ENCODE measurements at places on chromosomes 1 and 21. TPM values are rescaled to one million over a fixed set of nuclear protein-coding genes. Genes with fewer than 3 reads are reported as not detected.

The TCEANC2 gene
- 4.0 TPM for total RNA-seq

The F13B gene
- total RNA-seq = not detected

The DPM3 gene
- total RNA-seq = 40.5 TPM

The SWT1 gene
- 8.4 TPM for total RNA-seq

DNA sequence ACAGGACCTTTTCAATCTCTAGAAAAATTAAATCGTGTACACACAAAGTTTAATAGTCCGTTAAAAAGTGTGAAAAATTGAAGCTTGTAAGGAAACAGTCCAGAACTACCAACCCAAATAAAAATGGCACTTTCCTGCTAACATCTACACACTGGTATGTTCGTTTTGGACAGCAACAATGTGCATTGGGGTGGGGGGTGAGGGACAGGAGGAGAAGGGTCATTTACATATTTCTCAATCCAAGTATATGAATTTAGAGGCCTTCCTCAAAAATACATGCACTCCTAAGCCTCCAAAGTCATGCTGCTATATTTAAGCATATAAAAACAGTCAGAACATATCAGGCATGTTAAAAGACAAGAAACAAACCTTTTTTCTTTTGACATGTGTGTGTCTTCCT lies 2.5 kb downstream of the PPP1R15B start:
- peak overlapping the region; percentile 100 for H3K27ac ChIP-seq
- peaks cover 2% of the 10 kb centered on the region for H3K4me1 ChIP-seq
- no peaks in the 10 kb centered on the region for H3K36me3 ChIP-seq
- H3K27me3 ChIP-seq = no peaks in the 10 kb centered on the region

DNA sequence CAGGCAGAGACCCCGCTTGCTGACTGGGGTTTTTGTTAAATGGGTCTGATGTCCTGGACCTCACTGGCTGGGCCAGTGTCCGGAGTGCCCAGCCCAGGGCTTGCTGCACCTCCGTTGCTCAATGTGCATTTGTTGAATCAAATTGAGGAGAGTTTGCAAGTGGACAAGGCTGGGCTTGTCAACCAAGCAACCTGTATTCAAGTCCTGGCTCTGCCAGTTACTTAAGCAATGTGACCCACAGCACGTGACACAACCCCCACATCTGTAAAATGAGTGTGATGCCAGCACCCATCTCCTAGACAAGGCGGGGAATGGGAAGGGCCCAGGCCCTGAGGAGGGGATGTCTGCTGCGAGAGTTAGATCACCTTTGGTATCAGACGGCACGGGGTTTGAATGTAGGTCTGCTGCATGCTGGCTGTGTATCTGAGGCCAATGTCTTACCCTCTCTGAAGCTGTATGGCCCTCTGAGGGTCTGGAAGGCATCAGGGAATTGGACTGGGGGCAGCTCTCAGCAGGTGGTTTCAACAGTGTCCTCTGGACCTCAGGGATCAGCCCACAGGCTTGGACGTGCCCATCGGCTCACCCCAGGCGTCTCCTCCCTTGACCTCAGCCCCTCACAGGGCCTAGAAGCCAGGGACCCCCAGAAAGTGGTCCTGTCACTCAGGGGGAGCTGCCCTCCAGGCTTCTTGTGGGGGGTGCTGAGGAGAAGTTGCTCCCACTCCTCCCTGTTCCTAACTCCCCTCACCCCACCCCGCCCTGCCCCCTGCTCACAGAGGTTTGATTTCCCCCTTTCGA lies 51.0 kb upstream of the RUNX3 start:
- no peak overlapping the region for H3K27ac ChIP-seq
- H3K4me3 ChIP-seq = no peak overlapping the region
- no peaks in the 10 kb centered on the region for H3K36me3 ChIP-seq
- H3K4me1 ChIP-seq = no peaks in the 10 kb centered on the region
- H3K27me3 ChIP-seq = no peaks in the 10 kb centered on the region

- DNase-seq = no peak
- H3K4me3 ChIP-seq = no peak overlapping the region
- H3K36me3 ChIP-seq = no peaks in the 10 kb centered on the region
- H3K27me3 ChIP-seq = no peaks in the 10 kb centered on the region
Measured at GRCh38 chr1:58964880-58965279, 181.0 kb upstream of the JUN start.

DNA sequence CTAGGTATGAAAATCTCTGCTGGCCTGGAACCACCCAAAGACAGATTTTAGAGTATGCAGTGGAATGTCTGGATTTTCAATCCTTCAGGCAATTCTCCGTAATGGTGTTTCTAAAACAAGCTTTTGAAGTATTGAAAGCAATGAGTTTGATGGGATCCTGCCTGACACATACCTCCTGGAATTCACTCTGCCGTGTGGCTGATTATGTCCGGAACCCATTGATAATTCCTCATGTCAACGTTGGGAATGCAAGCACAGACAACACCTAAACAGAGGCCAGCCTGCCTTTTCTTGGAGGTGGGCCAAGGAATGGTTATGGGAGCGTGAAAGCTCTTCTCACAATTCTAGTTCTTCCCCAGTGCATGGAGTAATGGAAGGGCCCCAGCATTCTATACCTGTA lies 168.9 kb upstream of the HMCN1 start:
- no peaks in the 10 kb centered on the region for H3K4me1 ChIP-seq
- H3K27ac ChIP-seq = no peak overlapping the region
- no peak overlapping the region for H3K4me3 ChIP-seq
- no peaks in the 10 kb centered on the region for H3K27me3 ChIP-seq
- H3K36me3 ChIP-seq = no peaks in the 10 kb centered on the region

DNA sequence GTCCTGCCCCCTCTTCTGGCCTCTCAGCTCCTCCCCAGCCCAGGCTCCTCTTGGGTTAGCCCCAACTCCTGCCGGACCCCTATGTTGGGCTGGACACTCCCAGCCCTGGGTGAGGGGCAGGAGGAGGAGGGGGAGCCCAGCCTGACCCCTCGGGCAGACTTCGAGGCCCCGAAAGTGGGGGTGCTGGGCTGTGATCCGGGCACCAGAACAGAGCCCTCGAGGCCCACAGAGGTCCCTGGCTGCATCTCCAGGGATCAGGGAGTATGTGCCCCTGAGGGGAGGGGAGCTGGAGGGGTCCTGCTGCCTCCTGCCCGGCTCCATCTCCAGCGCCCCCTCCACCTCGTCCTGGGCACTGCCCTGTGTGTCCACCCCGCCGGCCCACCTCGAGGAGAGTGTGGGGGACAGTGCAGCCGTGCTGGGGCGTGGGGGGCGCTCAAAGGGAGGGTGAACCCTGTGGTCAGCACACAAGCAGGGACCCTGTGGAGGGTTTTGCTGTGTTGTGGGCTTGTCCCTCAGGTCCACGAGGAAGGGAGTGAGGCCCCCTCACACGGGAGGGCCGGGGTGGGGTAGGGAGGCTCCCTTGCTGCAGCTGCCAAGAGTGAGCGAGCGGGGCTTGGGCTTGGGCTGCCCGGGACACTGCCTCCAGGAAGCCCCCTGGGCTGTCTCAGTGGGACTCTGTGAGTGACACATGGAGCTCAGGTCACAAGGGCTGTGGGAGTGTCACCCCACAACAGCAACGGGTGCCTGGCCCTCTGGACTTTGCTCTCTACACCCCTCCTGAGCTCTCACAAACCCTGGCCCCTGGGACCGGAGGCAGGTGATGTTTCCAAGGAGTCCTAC lies 54.4 kb downstream of the COL18A1 start:
- no peak overlapping the region for H3K27ac ChIP-seq
- H3K27me3 ChIP-seq = no peaks in the 10 kb centered on the region
- no peaks in the 10 kb centered on the region for H3K36me3 ChIP-seq
- H3K4me3 ChIP-seq = no peak overlapping the region
- DNase-seq = no peak

DNA sequence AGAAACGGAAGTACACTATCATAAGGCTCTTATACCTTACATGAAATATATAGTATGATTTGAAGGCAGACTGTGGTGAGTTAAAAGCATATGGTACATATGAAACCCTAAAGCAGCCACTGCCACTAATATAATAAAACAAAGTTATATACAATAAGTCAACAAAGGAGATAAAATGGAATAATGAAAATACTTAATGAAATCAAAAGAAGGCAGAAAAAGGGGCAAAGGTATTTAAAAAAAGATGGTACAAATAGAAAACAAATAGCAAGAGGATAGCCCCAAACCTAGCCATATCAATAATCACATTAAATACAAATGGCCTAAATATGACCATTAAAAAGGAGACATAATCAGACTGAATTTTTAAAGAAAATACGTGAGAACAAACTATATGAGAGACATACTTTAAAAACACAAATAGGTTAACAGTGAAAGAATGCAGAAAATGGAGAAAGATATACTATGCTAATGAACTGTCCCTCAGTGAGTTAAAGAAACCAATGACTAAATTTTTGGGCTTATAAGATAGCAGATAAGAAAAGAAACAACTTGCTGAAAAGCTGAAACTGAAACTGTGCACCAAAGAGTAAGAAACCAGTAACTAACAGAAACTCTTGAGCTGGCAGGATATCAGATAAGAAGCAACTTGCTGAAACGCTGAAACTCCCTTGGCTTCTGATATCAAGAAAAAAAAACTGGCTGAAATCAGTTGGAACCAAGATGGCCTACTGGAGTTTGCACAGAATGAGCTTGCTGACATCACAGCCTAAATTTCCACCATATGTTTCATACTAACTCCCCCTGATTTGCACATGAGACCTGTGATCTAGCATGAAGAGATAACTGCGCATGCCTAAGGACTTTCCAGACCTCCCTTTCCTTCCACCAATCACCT lies 44.3 kb upstream of the IL10 start:
- no peak overlapping the region for H3K27ac ChIP-seq
- H3K27me3 ChIP-seq = no peaks in the 10 kb centered on the region
- peaks cover 2% of the 10 kb centered on the region for H3K4me1 ChIP-seq
- H3K36me3 ChIP-seq = no peaks in the 10 kb centered on the region

DNA sequence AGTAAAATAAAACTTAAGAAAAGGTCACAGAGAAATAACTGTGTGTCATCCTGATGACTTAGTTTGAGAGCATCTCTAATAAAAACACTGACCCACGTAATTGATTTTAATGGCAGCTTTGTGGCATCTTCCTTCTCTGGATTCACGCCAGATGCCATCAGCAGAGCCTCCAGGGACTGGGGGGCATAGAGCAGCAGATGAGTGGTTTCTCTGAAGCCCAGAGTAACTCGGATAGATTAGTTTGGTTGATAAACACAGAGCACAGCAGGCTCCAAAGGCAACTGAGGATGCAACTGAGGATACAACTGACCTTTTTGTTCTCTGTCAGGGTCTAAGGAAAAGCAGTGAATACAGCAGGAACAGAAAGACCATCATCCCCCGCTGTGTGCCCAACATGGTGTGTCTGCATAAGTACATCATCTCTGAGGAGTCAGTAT lies 180.8 kb downstream of the RPS6KC1 start:
- no peaks in the 10 kb centered on the region for H3K27me3 ChIP-seq
- H3K4me1 ChIP-seq = peaks cover 4% of the 10 kb centered on the region
- H3K27ac ChIP-seq = no peak overlapping the region
- no peaks in the 10 kb centered on the region for H3K36me3 ChIP-seq

GRCh38 chr1:26284597-26285347 lies 4.9 kb downstream of the SH3BGRL3 start:
- H3K4me3 ChIP-seq = no peak overlapping the region
- peak overlapping the region; percentile 71 for H3K27ac ChIP-seq
- no peaks in the 10 kb centered on the region for H3K27me3 ChIP-seq
- peaks cover 44% of the 10 kb centered on the region for H3K4me1 ChIP-seq

DNA sequence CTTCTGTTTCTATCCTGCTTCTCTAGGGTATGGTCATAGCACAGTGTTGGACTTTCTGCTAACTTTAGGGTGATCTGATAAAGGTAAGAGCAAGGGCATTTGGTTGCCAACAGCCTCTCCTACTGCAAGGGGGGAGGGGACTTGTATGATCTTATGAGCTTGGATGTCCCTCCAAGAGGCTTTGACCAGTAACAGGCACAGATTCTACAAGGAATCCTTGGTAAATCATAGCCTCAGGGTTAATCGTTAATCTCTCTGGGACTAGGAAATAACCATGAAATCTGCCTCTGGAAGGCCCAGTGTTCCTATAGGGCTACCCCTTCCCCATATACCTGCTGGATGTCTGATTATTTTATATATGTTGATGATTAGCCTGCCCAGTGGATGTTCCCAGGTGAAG lies 134.8 kb upstream of the TNFSF4 start:
- no peak overlapping the region for H3K27ac ChIP-seq
- no peaks in the 10 kb centered on the region for H3K27me3 ChIP-seq
- peaks cover 3% of the 10 kb centered on the region for H3K4me1 ChIP-seq

DNA sequence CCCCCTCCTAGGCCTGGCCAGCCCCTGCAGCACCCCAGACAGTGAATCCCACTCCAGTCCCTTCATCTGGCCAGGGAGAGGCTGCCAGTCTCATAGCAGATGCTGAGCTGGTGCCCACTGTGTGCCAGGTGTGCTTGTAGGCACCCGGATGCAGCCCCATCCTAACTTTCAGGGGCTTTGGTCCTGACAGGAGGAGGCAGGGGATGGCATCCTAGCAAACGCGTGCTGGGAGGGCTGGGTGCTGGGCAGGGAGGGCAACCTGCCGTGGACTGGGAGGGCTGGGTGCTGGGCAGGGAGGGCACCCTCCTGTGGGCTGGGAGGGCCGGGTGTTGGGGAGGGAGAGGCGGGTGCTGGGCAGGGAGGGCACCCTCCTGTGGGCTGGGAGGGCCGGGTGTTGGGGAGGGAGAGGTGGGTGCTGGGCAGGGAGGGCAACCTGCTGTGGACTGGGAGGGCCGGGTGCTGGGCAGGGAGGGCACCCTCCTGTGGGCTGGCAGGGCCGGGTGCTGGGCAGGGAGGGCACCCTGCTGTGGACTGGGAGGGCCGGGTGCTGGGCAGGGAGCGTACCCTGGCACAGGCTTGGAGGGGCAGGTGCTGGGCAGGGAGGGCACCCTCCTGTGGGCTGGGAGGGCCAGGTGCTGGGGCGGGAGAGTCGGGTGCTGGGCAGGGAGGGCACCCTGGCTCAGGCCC lies 35.3 kb downstream of the SLC19A1 start:
- no peak for DNase-seq
- H3K4me3 ChIP-seq = no peak overlapping the region
- H3K36me3 ChIP-seq = peaks cover 4% of the 10 kb centered on the region

DNA sequence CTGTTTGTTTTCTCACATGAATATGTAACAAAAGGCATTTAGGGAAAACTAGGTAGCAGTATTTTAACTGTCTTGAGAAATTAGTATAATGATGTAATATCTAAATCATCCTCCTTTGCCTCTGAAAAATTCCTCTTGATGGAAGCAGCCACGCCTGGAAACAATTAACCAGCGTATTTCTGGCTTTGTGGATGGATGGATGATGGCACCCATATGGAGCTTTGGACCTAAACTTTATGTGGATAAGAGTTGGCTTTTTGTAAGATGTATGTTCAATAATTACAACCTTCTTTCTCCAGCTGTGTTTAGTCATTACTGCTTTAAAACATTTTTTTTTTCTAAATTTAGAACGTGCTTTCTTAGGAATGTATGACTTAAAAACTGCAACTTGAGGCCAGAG lies 12.7 kb downstream of the CDCA8 start:
- no peak overlapping the region for H3K4me3 ChIP-seq
- no peaks in the 10 kb centered on the region for H3K4me1 ChIP-seq
- H3K27me3 ChIP-seq = no peaks in the 10 kb centered on the region
- H3K27ac ChIP-seq = peak overlapping the region; percentile 68
- H3K36me3 ChIP-seq = peaks cover 24% of the 10 kb centered on the region

DNA sequence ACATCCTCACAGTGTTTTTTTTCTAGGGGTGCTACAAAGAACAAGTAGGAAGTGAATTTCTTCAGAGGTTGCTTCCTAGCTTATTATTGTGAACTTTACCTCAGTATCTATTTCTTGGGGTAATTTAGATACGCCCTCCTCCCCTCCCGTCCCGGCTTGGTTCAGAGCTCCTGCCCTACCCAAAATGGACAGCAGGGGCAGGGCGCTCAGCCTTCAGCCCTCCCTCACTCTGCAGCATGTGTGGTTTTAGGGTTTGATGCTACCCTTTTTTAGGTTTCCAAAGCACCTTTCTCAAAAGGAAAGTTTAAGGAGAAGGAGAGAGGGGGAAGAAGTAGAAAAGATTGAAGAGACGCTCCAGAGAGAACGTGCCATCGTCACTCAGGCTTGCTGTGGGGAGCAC lies 16.9 kb upstream of the POGK start:
- no peak overlapping the region for H3K4me3 ChIP-seq
- H3K27ac ChIP-seq = no peak overlapping the region
- H3K27me3 ChIP-seq = no peaks in the 10 kb centered on the region
- no peaks in the 10 kb centered on the region for H3K36me3 ChIP-seq
